ENCODE measurements at places on chromosomes 12 and 14.

DNA sequence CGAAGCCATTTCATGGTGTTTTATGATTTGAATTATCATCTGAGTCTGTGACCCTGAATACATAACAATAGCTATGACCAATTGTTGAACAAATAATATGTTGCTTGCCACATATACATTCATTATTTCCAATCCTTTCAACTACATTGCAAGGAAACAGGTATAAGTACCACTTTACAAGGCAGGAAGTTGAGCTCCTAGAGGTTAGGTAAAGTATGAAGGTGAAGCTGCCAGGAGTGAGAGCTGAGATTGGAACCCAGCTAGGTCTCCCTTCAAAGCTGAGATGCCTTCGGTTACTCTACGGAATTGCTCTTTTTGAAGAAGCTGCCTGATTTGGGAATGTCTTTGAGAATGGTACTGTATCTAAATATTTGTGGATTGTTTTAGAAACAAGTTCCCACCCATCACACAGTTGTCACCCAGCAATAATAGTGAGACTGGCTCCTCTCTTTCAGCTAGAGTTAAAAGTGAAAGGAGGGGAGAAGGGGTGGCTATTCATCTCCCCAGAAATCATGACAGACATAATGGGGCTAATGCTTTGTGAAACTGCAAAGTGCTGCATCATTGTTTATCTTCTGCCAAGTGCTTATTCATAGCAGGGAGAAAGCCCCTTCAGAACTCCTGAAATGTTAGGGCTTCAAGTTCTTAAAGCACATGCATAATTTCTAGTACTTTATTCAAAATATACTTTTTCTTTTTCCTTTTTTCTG is 75.9 kb upstream of the AMIGO2 start:
- DNase-seq = no peak

- no peak for DNase-seq
These were observed 40.3 kb downstream of the FERMT2 start for GRCh38 chr14:52910572-52910971.

DNA sequence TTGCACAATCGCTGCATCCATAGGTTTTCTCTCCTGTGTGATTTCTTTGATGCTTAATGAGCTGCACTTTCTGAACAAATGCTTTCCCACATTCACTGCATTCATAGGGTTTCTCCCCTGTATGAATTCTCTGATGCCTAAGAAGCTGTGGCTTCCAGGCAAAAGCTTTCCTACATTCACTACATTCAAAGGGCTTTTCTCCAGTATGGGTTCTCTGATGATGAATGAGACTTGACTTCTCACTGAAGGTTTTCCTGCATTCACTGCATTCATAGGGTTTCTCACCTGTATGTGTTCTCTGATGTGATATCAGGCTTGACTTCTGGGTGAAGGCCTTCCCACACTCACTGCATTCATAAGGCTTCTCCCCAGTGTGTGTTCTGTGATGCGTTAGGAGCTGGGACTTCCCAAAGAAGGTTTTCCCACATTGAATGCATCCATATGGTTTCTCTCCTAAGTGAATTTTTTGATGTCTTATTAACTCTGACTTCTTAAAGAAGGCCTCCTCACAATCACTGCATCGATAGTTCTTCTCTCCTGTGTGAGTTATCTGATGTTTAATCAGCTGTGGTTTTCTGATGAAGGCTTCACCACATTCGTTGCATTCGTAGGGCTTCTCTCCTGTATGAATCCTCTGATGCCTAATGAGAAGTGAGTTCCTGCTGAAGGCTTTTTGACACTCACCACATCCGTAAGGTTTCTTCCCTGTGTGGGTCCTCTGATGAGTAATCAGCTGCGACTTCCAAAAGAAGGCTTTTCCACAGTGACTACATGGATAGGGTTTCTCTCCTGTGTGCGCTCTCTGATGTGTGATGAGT is 30.3 kb downstream of the ZNF605 start:
- no peak for DNase-seq

DNA sequence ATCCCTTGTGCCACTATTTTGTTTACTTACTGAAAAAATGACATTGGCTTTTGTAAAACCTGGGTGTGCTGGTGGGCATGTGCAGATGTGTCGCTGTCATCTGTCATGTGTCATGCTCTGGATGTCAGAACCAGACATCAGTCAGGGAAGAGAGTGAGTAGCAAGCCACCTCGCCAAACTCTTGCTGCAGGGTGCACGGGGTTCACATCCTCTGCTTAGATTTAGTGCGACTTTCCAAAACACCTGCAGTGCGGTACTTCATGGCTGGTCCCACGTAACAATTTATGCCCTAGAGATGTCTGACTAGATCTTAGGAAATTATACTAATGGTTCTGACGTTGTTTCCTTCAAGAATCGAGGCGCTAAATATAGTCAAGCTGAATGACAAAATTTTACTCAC is 106.7 kb downstream of the CRADD start:
- peak; percentile 46 for DNase-seq

Measured in stimulated activated CD4-positive, alpha-beta T cell treated with anti-CD3 and anti-CD28 coated beads, TNF-alpha, amount 100 ng/mL, for 24 hours (primary cell).